Brain microvascular endothelial cell (primary cell): ENCODE measurements at places on chromosomes 1 and 21.

DNA sequence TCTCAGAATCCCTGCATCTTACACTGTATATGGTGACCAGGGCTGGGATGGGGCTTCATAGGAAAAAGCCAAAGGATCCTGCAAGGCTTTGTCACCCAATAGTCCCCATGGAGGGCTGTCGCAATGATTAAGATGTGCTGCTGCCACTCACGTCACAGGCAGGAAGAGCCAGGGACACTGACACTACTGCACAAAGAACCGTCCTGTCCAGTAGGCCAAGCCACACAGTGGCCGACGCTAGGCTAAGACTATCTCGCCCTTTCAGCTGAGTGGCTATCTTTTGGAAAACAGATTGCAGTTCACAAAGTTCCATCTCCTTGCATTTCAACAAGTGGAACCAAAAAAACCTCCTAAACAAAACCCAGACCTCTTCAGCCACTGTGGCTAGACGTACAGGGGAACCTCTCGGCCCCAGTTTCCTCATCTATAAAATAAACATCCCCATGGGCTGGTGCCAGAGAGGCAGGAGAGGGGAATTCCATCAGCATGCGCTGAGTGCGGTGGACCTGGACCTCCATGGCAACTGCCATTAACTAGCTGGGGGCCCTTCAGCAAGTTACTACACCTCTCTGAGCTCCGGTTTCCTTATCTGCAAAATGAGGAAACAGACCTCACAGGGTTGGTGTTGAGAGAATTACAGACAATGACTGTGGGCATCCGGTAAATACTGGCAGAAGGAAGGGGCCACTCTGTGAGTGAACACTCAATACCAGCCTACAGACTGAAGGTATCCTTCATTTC, 8.7 kb downstream of the CAPZB start:
- peak; percentile 48 for DNase-seq

DNA sequence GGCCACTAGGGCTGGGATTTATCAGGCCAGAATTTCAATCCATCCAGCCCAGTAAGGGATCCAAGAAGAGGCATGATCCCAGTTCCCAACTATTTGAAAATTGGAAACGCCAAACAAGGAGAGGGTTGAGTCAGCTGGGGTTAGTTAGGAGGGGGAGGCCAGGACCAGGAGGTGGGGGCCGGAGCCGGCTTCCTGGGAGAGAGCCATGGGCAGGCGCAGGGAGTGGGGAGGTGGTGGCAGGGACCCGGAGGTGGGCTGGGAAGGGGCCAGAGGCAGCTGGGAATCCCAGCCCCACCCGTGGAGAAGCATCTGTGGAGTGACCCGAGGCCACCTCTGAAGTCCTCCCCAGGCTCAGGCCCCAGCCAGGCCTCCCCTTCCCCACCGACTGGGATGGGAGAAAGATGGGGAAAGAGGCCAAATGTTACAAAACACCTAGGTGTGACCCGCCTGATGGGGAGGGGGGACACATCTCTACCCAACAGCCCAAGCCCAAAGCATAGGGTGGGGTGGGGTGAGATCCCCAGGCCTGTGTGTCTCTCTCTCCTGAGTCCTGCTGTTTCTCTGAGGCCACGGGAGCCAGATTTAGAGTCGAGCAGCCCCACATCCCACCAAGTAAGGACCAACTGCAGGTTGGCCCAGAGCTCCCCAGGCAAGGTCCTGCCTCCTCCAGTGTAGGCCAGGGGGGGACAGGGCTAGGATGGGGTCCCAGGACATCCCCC, 10.1 kb downstream of the HSPG2 start:
- DNase-seq: no peak

GRCh38 chr1:78003882-78004718, 639 bp upstream of the DNAJB4 start:
- DNase-seq: peak; percentile 61

- no peak for DNase-seq
Observed at GRCh38 chr1:212792396-212792908, 758 bp downstream of the TATDN3 start.

- no peak for DNase-seq
Observed at GRCh38 chr21:43639470-43640353, 19.6 kb downstream of the HSF2BP start.

DNA sequence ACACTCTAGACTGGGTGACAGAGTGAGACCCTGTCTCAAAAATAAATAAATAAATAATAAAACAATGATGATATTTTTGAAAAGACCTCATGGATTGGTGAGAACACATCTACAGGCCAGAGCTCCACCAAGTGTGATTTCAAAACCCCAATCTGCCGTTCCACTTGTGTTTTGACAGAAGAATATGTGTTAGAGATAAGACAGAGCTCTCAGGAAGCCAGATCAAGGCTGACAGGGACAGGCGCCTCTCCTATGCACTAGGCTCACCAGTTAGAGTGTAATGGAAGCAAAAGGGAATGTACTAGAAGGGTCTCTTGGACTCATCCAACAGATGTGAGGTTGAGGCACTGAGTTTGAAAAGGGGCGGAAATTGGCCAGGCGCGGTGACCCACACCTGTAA, 110.7 kb upstream of the ERRFI1 start:
- DNase-seq: peak; percentile 20

DNA sequence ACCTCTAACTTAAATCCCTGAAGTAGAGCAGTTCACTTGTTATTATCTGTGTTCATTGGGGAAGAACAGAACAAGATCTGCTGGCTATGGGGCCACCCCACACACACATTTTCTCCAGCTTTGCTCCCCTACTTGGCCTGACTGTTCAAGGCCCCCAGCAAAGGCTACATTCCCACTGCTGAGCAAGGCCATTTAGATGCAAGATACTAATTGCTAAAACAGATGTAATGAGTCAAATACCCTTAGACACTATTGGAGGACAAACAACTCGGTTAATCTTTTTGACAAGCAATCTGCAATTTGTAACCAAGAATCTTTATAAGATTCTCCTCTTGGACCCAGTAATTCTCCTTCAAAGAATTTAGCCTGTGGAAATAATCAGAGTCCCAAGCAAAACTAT, 67.7 kb downstream of the NAV1 start:
- DNase-seq: no peak

GRCh38 chr1:236524895-236525184, 1.1 kb downstream of the LGALS8 start:
- DNase-seq: no peak
